Chondrocyte (in vitro differentiated cells): ENCODE measurements at places on chromosomes 4 and X. TPM values are rescaled to one million over a fixed set of nuclear protein-coding genes. Genes with fewer than 3 reads are reported as not detected.

The PWWP3B gene
- 1.1 to 2.1 TPM (median 1.1 TPM) in 3 replicates for total RNA-seq

DNA sequence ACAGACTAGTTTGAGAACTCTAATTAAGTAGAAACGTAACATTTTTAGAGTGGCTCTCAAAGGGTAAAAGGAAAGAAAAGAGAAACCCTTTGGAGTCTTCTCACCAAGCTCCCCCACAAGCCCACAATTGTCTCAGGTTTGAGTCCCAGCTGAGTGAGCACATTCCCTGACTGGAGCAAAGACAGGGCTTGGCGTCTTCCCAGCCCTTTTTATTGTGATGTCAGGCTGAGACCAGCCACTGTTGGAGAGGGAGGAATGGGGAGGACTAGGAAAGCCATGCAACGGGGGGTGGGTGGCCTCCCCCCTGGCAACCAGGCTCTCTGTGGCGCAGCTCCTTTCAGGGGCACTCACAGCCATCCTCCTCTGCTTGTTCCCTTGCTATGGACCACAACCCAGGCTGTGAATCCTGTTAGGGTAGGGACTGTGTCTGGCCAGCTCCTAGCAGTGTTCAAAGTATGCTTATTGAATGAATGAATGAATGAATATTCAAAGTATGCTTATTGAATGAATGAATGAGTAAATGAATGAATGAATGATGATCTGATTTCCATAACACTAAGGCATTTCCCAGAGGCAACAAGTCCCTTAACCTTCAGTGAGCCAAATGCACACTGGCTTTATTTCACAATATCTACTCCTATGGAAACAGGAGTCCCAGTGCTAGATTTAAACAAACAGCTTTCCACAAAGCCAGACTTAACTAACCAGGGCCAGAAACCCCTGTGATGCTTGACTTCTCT lies 413.3 kb downstream of the MID1IP1 start:
- no peak for DNase-seq
- no peak overlapping the region for H3K27ac ChIP-seq

DNA sequence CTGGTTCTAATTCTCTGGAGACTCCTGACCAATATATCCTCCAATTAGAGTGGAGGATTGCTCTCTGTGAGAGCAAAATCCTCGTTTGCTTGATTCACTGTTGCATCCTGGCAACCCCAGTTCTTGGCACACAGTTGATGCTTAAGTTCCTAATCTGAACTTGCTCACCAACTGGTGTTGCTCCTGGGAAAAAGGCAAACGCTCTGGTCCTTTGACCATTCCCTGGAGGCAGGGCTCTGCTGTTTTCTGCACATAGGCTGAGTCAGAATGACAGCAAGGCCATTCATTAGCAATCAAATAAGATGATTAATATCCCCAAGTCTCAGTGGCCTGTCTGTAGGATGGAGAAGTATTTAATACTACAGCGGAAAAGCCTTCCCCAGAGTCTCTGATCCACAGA lies 172.7 kb upstream of the TBC1D9 start:
- no peaks in the 10 kb centered on the region for H3K36me3 ChIP-seq
- no peak overlapping the region for H3K27ac ChIP-seq
- no peaks in the 10 kb centered on the region for H3K27me3 ChIP-seq
- H3K4me1 ChIP-seq, result peaks cover 37% of the 10 kb centered on the region

The LRP2BP gene
- 0.46 to 0.52 TPM (median 0.49 TPM) in 3 replicates for total RNA-seq

The SSX2B gene
- not detected in 3 replicates for total RNA-seq

DNA sequence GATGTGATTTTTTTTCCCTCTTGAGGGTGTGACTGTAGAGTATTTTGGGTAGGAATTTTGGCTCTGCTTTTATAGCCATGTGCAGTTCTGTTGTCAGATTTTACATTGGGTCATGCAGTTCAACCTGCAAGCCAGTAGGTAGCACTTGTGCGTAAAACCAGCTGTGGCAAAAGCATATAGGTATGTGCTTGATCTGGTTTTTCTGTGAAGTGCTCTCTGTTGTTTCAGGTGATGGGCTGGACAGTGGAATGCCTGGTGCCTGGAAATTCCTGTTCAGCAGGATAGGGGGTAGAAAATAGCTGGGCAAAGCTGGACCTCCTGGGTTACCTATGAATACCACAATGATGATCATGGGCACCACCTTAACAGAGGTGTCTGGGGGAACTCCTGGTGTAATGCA lies 584.2 kb upstream of the PCDH10 start:
- no peak for DNase-seq
- no peak overlapping the region for H3K4me3 ChIP-seq
- peaks cover 1% of the 10 kb centered on the region for H3K27me3 ChIP-seq
- no peaks in the 10 kb centered on the region for H3K4me1 ChIP-seq

GRCh38 chr4:33886356-33886755 lies 2358.0 kb downstream of the ARAP2 start:
- no peaks in the 10 kb centered on the region for H3K27me3 ChIP-seq
- no peak overlapping the region for H3K4me3 ChIP-seq
- no peaks in the 10 kb centered on the region for H3K36me3 ChIP-seq
- DNase-seq, result no peak
